ENCODE measurements at places on chromosomes 12 and 14. TPM values are rescaled to one million over a fixed set of nuclear protein-coding genes. Genes with fewer than 3 reads are reported as not detected.

Gene SLC6A13
- total RNA-seq = 2.2 TPM

Gene TRHDE
- total RNA-seq = not detected

Gene SLC6A15
- 0.49 TPM for total RNA-seq

Gene CDCA4
- total RNA-seq = 47.7 TPM

Gene PTPRR
- not detected for total RNA-seq

Gene FAM90A1
- total RNA-seq = 0.18 TPM

Gene TC2N
- total RNA-seq = 0.25 TPM

Gene FSCB
- total RNA-seq = not detected

Gene CLEC2B
- total RNA-seq = not detected

Gene KRT8
- total RNA-seq = 480 TPM

Gene RTN1
- total RNA-seq = 1.5 TPM

Gene CYP27B1
- total RNA-seq = 1.3 TPM

Gene RIMKLB
- total RNA-seq = 52.1 TPM

Gene HEATR5A
- 31.7 TPM for total RNA-seq

Gene MYF6
- total RNA-seq = not detected

Gene DTX3
- 59.0 TPM for total RNA-seq

Gene SPX
- total RNA-seq = 1.5 TPM

Gene PKP2
- 376 TPM for total RNA-seq

Gene SERPINA6
- total RNA-seq = not detected

Gene CIROP
- 0.15 TPM for total RNA-seq

Gene GPATCH2L
- 49.6 TPM for total RNA-seq

Gene TMEM119
- total RNA-seq = 0.48 TPM

Gene AGAP2
- 0.33 TPM for total RNA-seq

Gene MYH6
- total RNA-seq = 8,484 TPM

Data from cardiac muscle cell (in vitro differentiated cells and primary cell).